Hepatocyte (in vitro differentiated cells): ENCODE measurements at places on chromosomes 1 and 21.
A peak's percentile ranks its signal among the peaks of the same experiment; 100 is the strongest.

DNA sequence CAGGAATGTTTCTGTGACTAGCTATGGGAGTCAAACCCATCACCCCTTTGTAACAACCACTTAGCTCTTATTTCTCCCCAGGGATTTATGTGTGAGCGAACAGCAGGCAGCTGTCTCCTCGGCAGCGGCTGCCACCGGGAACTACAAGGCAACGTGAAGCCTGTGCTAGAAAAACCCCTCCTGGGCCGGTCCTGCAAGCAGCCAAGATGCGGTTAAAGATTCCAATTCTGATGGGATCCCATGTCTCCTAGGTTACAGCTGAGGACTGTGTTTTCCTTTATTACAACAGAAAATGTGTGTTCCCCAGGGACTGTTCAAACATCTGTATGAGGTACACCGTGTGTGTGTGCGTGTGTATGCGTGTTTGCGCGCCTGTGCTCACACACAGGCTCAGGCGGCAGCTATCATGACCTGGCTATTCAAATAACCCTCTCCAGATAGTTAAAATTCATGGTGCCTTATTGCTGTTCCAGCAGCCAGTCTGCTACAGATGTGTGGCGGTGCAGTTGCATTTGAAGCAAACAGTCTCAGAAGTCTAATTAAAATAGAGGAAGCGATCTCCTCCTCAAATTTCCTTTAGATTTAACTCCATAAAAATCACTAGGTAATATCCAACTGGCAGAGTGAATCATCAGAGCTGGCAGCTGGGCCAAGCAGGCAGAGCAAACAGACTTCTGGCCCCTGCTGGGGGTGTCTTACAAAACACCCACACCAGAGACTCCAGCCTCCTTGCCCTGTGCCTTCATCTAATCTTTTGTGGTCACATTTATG lies 68.0 kb downstream of the LMX1A start:
- DNase-seq, result peak; percentile 16

GRCh38 chr1:180954801-180955165 lies 42.1 kb downstream of the KIAA1614 start:
- DNase-seq, result no peak

- DNase-seq, result no peak
These were observed 145.3 kb downstream of the TNFSF18 start for GRCh38 chr1:172905452-172905851.

- DNase-seq, result peak; percentile 41
These were observed 71.0 kb downstream of the FOXD2 start for GRCh38 chr1:47508702-47509431.

DNA sequence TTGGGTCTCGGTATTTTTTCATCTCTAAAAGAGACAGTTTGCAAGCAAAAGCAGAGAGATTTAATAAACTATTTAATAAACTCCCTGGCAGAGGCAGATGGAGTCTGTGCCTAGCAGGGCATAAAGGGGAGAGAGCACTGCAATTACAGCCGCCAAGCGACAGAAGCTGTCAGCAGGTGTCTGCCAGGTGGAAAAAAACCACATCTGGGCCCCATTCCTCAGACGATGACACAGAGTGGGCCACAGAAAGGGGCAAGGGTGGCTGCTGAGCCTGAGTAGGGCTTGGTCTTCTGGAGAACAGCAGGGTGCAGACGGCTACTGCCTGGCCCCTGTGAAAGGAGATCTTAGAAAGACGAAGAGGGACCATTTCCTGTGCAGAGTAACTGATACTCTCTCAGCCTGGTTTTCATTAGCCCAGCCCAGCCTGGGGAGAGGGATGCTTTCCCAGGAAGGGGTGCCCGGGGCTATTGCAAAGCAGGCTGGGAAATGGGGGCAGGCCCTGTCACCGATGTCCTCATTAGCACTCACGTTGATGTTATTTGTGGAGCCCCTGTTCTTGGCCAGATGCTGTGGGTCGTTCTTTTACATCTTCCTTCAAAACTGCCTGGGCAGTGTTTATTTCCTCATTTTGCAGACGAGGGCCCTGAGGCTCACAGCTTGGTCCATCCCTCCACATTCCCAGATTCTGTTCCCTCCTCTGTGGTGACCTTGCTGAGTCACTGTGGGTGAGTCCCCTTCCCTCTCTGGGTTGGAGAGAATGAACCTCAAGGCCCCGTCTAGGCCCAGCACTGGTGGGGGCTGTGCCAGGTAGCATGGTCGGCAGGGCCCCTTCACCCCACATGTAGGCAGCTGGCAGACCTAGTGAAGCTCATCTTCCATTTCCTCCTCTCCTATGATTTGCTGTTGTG lies 472.7 kb downstream of the PTPRU start:
- peak; percentile 38 for DNase-seq
